ENCODE measurements at places on chromosomes 2 and 18.
A peak's percentile ranks its signal among the peaks of the same experiment; 100 is the strongest.

DNA sequence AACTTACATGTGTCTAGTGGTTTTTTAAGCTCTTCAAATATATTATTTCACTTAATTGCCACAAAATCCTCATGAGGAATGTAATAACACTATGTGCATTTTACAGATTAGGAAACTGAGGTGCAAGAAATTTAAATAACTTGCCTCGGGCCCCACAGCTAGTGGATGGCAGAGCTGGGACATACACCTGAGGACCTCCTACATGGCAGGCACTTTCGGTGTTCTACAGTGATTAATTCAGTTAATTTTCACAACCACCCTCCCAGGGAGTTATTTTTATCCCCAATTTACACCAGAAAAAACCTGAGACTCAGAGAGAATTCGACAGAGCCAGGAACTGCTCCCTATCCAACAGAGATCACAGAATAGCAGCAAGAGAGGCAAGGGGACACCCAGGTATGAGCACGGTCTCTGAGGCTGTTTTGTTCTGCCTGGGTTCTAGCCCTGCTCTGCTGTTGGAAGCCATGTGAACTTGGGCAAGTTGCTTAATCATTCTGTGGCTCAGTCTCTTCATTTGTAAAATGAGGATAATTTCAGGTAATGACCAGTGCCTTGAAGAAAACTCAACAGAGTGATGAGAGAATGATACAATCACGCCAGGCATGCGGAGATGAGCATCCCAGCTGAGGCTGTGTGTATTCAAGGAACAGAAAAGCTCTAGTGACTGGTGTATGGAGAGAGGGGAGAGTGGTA lies 82.3 kb downstream of the MYCN start:
- DNase-seq, result no peak

GRCh38 chr2:20676353-20677215 lies 9.6 kb downstream of the GDF7 start:
- DNase-seq, result peak; percentile 88

DNA sequence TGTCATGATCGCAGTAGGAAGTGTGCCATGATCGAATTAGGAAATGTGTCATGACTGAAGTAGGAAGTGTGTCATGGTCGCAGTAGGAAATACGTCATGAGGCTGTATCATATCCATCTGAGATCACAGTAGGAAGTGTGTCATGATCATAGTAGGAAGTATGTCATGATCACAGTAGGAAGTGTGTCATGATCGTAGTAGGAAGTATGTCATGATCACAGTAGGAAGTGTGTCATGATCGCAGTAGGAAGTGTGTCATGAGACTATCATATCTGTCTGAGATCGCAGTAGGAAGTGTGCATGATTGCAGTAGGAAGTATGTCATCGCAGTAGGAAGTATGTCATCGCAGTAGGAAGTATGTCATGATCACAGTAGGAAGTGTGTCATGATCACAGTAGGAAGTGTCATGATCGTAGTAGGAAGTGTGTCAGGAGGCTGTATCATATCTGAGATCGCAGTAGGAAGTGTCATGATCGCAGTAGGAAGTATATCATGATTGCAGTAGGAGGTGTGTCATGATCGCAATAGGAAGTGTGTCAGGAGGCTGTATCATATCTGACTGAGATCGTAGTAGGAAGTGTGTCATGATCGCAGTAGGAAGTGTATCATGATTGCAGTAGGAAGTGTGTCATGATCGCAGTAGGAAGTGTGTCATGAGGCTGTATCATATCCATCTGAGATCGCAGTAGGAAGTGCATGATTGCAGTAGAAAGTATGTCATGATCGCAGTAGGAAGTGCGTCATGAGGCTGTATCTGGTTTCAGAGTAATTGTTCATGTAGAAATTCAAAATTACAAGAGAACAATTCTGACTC lies 56.4 kb upstream of the NFATC1 start:
- DNase-seq, result no peak

DNA sequence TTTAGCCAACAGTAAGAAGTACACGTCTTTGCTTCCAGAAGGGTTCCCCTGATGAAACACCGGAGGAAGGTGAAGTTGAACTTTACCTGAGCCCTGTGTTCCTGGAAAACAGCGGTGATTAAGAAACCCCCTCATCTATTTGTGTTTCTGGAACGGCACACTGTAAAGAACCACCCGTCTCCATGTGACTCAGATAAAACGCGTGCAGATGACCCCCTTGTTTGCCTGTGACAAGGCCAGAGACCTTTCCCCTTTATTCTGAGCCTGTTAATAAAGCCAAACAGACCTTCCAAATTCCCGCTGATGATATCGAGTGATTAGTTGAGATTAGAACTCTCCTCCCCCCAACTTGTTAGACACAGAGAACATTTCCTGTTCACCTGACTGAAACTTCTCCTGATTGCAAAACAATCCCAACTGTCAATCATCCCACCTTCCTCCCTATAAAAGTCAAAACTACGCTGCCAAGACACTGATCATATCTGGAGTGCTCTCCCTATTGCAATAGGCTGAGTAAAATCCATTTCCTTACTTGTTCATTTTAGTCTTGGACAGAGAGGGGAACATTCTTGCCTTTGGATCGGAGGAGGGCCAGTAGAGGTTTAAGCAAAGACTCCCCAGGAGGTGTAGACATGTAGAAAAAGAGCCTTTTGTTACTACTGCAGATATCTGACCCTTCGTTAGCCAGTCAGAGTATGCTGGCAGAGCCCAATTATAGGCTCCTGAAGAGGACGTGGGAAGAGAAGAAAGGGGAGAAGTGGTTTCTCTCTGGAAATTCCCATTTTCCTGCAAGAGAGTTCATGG lies 914 bp upstream of the IWS1 start:
- peak; percentile 63 for DNase-seq

DNA sequence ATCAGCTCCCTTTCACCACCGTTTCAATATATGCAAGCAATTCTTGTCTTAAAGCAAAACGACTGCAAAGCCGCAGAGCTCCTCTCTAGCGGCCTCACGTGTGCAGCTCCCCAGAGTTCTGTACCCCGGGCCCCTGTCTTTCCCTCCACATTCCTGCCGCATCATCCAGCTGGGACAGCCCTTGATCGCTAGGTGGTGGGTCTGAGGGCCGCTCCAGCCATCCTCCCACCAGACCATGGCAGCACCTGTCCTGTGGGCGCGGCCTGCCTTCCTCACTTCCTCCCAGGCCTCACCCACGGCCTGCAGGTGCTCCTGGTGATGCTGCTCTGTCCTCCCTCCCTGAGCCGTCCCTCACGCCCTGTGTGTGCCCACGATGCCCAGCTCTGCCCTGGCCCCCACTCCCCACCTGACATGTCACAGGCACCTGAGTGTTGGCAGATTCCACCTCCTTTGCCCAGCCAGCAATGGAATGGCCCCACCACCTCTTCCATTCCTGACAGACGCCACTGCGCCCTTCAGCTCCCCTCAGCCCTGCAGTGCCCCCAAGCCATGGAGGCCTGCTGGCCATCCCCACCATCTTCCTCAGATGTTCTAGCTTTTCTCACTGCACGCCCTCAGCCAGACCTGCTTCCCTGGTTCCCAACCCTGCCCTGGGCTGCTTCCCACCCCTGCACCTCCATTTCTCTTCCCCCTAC lies 15.3 kb upstream of the ALLC start:
- peak; percentile 26 for DNase-seq

GRCh38 chr2:58369594-58369993 lies 128.5 kb upstream of the FANCL start:
- DNase-seq, result no peak

DNA sequence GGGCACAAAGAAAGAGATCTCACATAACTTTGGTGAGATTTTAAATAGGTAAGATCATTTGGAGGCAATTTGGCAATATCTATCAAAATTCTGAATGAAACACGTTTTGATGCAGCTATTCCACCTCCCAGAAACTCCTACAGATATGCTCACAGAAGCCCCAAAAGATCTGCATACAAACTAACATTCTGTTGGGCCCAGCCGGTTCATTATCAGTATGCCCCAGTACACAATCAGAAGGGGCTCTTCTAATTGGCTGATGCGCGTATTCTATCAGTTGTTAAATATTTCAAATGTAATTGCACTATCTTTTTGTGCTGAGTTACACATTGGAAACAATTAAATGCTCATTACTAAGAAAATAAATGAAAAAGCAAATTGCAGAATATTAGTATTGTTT lies 7.1 kb upstream of the TGIF1 start:
- DNase-seq, result no peak

DNA sequence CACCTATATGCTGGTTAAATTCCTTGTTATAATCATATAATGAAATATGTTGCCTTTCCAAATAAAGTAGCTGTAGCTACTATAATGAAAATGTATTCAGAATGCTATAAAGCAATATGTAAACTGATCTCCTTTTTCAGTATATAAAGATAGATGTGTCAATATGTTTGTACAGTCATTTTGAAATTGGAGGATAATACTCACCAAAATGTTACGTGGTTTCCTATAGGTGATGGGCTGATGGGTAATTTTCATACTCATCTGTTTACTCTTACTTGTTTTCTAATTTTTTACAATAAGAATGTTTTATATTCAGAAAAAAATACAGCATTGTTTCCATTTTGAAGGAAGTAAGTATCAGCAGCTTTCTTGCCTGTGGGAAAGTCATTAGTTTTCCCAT lies 70.2 kb downstream of the PRKRA start:
- DNase-seq, result no peak

DNA sequence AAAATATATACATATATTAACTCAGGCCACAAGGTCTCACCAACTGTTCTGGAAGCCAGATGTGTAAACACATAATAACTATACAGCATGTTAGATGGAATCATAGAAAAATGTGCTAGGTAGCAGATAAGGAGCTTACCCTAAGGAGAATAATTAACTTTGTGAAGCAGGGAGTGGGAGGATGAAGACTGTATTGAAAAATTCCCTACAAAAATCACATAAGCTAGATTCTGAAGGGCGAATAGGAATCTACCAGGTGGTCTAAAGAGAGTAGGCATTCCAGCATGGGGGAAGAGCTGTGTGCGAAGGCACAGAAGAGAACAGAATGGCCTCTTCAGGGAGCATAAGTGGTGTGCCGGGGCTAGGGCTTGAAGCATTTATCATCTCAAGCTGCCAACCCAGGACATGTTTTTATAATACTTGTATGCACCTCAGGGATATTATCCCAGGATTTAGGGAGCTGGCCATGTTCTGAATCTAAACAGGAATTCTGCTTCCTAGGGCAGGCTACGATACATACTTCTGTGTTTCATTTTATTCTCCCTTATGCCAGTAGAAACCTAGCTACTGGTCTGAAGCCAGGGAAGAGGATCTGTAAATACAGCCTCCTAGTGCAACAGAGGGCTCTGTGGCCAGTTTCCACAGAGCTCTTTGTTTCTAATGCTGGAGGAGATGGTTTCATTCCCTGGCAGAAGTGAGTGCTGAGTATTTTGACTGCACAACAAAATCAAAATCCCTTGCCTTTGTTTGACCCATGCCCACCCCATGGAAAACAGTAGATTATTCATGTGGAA lies 56.7 kb downstream of the NEMP2 start:
- no peak for DNase-seq

GRCh38 chr2:122481717-122482116 lies 726.3 kb downstream of the TSN start:
- no peak for DNase-seq

DNA sequence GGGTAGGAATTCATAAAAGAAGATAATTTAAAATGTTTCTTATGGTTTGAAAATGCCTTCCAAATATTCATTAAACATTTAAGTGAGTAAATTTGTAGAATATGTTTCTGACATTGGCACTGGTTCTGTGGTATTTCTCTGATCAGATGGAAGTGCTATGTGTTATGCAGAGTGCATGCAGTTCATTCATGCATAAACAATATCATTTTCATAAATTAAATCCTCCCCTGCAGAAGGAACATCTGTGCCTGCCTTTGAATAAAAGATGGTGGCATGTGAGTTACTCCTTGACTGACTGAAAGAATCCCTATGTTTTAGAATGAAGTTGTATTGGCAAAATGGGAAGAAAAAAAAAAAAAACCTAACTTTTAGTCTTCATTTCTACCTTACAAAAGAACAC lies 5.9 kb downstream of the NEUROD1 start:
- DNase-seq, result no peak

- peak; percentile 72 for DNase-seq
Observed at GRCh38 chr18:7566567-7567473, at the start of gene PTPRM. TSS of gene PTPRM (plus strand) at chr18:7567316. CDS start at chr18:7567819, 503 bp downstream.

- no peak for DNase-seq
Observed at GRCh38 chr2:44959855-44960254, 18.4 kb downstream of the SIX3 start.

DNA sequence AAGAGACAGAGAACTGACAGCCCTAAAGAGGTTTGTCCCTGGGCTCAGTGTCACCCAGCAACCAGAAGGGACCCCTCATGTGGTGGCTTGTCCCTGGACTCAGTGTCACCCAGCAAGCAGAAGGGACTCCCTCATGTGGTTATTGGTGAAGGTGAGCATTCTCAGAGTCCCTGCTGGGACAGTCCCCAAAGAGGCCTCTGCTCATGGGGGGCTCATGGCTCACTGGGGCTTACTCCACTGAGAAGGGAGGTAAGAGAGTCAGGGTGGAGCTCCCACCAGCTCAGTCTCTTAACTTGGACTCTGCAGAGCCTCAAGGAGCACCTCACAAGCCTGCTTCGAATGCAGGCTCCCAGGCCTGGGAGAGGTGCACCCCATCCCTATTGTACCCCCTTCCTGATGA lies 145.2 kb upstream of the COPS8 start:
- no peak for DNase-seq

DNA sequence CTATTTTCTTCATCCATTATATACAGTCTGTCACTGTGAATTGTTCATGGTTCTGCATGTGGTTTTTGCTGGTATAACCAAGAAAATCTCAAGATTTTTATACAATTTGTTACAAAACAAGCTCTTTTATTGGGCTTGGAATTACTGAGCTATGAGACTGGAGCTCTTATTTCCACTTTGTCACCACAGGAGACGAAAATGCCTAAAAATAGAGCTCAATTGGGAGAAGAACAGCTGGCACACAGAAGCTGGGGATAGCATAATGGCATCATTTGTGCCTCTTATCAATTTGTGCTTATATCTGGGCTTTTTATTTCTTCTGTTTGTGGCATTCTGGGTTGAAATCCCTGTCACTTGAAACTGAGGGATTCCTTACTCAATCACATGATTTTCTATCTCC lies 219.1 kb downstream of the CALCRL start:
- no peak for DNase-seq

DNA sequence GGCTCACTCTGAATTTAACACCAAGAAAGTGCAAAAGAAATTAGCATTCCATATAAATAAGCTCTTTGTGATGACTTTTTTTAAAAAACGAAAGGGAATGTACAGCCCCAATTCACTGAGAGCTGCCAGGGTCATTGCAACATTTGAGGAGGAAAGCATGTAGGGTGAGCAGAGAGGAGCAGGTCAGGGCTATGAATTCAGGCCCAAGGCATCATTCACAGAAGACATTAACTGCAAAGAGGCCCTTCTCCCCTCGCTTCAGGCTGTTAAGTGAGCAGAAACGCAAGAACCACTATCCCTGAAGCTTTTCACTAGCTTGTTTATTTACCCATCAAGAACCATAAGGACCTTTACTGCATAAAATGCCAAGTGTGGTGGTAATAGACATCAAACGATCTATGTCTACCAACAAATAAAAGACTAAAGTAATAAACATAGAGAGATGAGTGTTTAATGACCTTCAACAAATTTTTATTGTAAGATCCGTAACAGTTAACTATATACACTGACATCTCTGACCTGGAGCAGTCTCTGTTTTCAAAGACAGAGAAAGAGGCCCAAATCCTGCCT lies 333.1 kb upstream of the HNRNPA3 start:
- DNase-seq, result no peak

Data from Caco-2 (cell line).